ENCODE measurements at places on chromosomes 1 and 21.

DNA sequence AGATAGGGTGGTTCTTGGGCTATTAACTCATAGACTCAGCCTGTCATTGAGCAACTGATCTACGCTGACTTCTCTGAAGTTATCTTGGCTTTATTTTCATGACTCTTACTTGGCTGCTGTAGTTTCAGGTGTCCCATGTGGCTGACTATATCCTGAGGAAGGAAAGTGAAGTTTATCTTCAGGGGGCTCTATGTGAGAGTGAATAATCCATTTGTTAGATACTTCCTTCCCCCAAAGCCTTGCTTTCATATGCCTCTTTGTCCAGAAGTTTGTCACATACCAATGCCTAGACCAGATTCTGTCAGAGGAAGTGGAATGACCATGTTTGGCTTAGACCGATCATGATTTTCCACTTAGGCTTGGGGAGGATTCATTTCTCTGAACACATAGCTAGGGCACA, 27.9 kb upstream of the C1orf87 start:
- no peak for DNase-seq

DNA sequence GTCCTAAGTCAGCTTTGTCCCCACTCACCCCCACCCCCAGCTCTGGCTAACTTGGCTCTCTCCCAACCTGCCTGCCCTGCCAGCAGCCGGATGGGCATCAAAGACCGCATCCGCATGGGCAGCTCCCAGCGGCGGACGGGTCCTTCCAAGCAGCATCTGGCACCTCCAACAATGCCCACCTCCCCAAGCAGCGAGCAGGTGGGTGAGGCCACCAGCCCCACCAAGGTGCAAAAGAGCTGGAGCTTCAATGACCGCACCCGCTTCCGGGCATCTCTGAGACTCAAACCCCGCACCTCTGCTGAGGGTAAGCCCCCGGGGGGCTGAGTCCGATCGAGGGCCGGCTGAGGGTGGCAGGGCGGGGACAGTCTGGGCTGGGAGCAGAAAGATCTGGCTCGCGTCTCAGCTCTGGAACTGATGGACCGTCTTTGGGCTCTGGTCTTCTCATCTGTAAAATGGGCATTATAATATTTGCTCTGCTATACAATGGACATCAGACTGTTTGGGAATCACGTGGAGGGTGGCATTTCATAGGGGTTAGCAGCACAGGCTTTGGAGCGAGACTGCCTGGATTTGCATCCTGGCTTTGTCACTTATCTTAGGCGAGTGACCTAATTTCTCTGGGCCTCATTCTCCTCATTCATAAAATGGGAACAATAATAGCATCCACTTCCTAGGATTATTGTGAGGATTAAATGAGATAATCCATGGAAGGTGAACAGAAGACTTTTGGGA, 31.0 kb downstream of the CITED4 start:
- DNase-seq = no peak

GRCh38 chr21:37364722-37365121, 1.9 kb upstream of the DYRK1A start:
- no peak for DNase-seq

DNA sequence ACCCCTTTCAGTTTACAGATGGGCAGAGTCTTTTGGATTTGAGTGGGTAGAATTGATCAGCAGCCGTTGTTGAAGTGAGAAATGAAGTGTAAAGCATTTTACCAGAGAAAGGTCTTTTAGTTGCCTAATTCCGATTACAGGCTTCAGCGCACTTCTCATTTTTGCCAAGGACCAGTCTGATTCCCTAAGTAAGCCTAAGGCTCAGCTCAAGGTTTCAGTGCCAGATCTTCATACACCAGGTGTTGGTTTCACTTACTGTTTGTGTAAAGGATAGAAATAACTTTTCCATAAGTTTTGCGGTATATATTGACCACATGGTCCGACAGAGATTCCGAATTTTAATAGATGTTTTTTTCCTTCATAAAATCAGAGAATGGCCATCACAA, 83.9 kb upstream of the BMP8A start:
- DNase-seq = no peak

- DNase-seq = no peak
Measured at GRCh38 chr1:110588991-110589390, 17.2 kb downstream of the KCNA2 start.

DNA sequence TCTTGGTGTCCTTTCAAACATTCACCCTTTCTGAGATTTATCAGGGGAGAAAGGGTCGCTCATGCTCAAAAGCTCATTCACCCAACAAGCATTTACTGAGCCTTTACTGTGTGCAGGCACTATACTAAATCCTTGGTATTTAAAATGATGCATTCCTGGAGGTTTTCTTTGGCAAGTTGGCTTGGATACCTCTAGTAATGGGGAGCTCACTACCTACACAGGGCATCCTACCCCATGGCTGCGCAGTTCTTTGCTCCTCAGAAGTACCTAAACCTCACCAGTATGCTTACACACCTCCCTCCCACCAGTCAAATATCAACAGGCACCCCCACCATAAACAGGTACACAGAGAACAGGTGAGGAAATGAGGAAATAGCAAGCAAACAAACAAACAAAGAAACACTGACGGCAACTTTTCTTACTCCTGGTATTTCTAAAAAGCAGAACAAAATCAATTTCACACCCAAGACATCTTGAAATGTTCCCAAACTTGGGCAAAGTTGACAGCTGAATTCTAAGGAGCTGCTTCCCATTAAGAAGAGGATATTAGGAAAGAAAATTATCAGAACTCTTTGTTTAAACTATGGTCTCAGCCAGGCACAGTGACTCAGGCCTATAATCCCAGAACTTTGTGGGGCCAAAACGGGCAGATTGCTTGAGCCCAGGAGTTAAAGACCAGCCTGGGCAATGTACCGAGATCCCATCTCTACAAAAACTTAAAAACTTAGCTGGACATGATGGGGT, 104.8 kb downstream of the PSMG1 start:
- no peak for DNase-seq

DNA sequence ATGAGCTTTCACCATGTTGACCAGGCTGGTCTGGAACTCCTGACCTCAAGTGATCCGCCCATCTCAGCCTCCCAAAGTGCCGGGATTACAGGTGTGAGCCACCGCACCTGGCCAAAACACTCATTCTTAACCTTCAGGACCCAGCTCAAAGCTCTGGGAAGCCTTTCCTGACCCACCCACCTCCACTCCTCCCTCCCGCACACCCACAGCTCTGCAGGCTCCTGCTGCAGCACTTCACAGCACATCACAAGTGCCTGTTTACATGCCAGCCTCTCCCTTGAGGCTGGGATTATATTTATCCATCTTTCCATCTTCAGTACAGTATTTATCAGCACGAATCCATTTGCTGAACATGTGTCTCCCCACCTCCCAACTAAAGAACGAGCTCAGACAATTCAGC, 14.9 kb downstream of the SLC9A1 start:
- no peak for DNase-seq

GRCh38 chr1:41411229-41411628, 50.0 kb downstream of the FOXO6 start:
- DNase-seq = no peak

DNA sequence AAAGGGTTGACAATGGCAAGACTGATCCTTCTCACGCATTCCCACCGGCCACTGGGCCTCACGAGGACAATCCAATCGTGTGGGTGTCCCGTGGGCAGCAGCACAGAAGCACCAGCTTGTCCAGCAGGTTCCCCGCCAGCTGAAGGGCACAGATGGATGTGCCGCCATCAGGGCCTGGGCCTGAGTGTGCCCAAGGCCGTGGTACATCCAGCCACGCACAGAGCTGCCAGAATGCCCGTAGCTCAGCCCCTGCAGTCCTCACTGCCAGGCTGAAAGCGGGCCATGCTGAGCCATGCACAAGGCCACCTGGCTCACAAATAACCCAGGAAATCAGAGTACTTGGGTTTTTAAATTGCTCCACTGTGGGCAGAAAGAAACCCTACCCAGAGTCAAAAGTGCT, 7.0 kb downstream of the NPHP4 start:
- no peak for DNase-seq

GRCh38 chr1:169574336-169574735, 11.9 kb downstream of the F5 start:
- no peak for DNase-seq

DNA sequence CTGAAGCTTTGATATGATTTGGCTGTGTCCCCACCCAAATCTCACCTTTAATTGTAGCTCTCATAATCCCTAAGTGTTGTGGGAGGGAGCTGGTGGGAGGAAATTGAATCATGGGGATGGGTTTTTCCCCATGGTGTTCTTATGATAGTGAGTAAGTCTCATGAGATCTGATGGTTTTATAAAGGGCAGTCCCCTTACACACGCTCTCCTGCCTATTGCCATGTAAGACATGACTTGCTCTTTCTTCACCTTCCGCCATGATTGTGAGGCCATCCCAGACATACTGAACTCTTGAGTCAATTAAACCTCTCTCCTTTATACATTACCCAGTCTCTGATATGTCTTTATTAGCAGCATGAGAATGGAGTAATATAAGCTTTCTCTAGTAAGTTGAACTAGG, 261.9 kb downstream of the HLX start:
- DNase-seq = no peak

DNA sequence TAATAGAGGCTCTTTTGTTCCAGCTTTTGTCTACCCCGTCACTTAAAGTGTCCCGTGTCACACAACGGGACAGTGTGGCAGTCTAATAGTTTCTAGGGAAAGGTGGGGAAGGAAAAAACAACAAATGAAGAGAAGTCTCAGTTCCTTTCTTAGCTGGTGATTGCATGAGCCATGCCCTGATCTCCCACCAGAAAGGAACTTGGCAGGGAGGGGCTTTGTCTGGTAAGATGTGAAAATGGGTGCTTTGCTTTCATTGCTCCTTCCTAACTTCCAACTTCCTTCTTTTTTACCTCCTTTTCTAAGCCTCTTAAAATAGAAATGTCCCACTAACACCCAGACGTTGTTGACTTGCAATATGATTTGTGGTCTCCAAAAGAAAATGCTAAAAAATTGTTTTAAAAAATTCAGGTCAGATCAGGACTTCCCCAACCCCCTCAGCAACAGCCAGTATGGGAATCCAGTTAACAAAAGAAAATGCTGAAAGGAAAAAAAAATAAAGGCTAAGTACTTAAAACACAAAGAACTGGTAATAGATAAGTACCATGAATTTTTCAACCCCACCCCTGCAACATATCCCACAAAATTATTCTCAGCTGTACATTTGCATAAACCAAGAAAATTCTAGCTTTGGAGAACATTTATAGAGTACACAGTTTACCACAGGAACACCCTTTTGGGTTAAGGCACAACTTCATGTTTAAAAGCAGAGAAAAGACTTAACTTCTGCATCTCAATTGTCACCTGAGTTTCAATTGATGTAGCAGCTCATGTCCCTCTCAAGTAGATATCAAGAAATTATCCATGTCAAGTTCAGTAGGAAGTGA, 106.2 kb downstream of the NIBAN1 start:
- DNase-seq = no peak

GRCh38 chr1:178543290-178543607, 30.3 kb downstream of the TEX35 start:
- DNase-seq = no peak

- no peak for DNase-seq
Measured at GRCh38 chr1:210496063-210496462, 167.4 kb downstream of the HHAT start.

- DNase-seq = peak; percentile 36
Measured at GRCh38 chr1:89633248-89633799, 404 bp downstream of the LRRC8C start.

DNA sequence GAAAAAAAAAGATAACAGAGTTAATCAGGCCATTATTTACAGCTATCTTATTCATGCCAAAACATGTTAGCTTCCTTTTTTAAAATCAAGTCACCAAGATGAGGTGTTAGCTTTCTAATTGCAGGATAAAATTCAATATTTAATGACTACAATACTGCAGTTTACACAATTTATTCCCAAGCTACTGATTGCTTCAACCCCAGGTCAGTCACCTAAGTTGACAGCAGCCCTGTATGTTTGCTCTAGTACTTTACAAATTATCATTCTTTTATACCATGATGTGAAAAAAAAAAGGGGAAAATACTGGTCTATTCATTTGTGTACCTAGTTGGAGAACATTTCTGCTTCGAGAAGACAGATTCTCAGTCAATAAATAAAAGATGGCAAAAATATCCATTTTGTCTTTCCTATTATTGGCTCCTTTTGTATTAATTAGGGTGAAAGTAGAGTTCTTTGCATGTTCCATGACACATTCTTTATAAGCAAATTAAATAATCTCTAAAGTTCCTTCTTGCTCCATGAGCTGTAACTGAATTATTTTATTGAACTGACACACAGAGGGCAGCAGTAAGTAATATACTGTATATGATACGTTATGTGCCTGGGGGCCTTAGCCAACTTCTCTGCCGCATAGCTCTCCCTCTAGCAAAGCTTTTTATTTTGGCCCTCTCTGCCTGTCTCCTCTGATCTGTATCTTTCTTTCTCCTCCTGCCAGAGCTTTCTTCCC, 48.0 kb downstream of the DIPK1A start:
- DNase-seq = no peak

DNA sequence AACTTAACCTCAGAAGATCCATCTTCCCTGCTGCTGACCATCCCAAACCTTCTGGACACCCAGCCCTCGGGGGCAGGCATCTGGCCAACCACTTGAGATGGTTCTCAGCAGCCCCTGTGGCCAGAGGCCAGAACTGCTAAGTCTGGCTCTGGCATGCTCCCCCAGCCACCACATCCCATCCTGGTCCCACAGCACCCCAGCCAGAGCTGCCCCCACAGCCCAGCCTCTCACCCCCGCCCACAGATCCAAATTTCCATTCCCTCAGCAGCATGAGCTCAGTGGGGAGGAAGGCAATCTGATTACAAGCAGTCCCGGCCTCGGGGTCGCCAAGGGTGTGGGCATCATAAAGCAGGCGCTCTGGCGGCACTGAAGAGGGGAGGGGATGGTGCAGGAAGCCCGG, 45.6 kb downstream of the GLIS1 start:
- DNase-seq = no peak

- DNase-seq = no peak
Measured at GRCh38 chr1:19311503-19311930, 427 bp downstream of the AKR7A2 start.

GRCh38 chr1:51792864-51793263, 85.7 kb downstream of the NRDC start:
- DNase-seq = no peak

DNA sequence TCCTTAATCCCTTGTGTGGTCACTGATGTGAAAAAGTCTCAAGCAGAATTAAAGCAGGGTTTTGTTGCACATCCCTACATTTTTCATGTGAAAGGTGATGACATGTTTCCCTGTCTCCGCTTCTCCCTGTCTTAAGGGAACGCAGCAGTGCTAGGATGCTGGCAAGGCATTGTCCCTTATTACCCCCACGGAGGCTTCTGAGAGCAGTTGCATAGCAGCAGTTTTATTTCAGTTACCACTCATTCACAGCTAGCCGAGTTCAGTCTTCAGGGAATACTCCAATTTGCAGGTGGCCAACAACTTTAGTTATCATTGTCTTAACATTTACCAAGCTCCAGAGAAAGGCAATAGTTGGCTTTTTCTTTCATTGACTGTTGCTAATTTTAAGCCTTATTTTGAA, 89.1 kb downstream of the CLEC20A start:
- no peak for DNase-seq

- DNase-seq = peak; percentile 9
Measured at GRCh38 chr1:155499953-155500639, 62.5 kb downstream of the ASH1L start.

DNA sequence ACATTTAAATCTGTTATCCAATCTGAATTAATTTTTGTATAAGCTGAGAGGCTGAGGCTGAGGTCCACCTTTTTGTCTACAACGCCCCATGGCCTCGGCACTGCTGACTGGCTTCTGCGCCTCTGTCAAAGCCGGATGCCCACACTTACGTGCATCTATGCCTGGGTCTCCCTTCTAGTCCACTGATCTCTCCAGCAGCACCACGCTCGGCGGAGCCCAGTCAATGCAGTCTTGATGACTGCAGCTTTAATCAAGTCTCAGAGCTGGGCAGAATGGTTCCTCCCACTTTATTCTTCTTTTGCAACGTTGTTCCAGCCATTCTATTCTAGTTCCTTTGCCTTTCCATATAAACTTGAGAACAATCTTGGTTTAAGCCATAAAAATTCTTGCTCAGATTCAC, 9.4 kb downstream of the PRDM15 start:
- DNase-seq = no peak
